Memory B cell (primary cell): ENCODE measurements at places on chromosomes 11 and 22.

DNA sequence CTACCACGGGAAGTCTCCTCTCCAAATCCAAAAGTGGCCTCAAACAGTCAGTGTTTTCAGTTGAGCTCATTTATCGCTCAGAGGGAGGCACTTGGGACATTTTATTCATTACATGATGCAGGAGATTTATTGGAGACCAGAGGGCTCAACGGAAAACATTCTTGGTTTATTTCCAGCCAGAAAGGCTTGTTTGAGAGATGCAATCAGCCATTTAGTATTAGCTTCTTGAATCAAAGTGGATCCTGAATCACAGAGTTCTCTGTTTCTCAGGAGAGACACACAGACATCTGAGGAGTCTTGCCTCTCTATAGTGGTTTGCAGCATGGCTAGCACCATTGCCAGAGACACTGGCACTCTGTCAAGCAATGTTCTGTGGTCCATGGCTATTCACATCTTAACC is 31.5 kb downstream of the CD44 start:
- no peak for DNase-seq

DNA sequence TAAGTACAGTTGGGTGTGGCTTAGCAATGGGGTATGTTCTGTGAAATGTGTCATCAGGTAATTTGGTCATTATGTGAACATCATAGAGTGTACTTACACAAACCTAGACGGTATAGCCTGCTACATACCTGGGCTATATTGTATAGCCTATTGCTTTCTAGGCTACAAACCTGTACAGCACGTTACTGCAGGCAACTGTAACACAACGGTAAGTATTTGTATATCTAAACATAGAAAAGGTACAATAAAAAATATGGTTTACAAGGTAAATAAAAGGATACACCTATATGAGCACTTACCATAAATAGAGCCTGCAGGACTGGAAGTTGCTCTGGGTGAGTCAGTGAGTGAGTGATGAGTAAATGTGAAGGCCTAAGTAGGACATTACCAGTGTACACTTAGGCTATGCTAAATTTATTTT is 73.1 kb upstream of the GDPD4 start:
- DNase-seq = no peak

GRCh38 chr22:26608129-26608528 is 9.7 kb downstream of the CRYBB1 start:
- DNase-seq = no peak

DNA sequence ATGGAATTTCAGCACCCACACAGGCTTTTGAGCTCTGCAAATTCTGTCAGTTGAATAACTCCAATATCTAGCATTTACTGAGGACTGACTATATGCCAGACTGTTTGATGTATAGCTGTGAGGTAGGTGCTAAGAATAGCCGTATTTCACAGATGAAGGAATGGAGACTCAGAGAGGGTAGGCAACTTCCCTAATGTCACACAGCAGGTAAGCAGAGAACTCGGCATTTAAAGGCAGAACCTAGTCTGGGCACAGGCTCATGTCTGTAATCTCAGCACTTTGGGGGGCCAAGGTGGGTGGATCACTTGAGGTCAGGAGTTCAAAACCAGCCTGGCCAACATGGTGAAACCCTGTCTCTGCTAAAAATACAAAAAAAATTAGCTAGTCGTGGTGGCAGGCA is 184.1 kb downstream of the BCR start:
- DNase-seq = no peak

DNA sequence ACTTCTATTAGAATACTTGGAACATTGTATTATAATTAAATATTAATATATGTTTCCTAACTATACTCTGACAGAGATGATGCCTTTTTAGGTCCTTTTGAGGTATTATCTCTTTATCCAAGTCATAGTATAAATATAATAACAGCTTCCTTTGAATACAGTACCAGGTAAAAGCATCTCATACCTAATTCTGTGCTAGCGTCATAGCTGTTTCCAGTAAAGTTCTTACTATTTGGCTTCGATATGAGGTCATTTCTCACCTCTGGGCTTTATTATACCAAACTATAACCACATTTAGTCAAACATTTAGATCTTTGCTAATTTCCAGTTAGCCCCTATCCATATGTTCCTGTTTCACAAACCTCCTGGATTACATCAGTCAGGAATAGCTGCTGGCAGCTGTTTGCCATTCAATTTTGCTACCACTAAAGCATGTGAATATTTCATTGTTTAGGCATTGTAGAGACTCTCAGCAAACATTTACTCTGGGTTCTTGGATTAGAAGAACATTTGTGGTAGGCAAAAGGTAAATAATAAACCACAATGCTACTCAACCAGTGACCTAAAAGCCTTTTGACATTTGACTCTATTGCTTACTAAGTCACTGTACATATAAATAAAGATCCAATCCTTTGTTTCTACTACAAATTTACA is 255.1 kb downstream of the TTC28 start:
- DNase-seq = no peak

DNA sequence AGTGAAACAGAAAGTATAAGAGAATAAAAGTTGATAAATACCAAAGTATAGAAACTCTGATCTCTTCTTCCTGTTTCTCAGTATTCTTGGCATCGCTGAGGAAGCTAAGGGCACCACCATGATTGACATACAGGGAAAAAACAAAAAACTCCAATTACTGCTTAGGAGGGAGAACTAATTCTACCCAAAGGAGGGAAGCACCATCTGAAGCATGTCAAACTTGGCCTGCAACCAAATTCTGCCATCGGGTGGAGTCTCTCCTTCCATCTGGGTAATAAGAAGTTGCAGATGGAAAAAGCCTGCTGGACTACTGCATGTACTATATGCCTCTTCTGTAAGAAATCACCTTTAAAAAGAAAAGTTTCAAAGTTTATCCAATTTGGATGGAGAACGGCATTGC is 30.5 kb upstream of the PPP2R1B start:
- no peak for DNase-seq

DNA sequence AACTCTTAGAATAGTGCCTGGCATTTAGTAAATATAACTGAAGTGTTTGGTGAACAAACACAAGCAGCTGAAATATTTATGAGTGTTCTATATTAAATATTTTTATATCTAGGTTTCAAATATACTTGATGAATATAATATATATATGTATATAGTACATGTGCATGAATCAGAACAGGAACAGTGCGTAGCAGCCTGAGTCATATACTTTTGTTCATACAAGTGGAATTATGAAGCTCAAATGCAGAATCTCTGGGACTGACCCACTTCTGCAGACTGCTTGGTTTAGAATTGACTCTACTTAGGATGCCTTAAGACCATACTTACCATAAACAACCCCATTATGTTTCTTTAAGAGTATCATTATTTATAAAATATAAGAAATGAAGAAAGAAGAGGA is 997.8 kb upstream of the RAG2 start:
- DNase-seq = no peak

DNA sequence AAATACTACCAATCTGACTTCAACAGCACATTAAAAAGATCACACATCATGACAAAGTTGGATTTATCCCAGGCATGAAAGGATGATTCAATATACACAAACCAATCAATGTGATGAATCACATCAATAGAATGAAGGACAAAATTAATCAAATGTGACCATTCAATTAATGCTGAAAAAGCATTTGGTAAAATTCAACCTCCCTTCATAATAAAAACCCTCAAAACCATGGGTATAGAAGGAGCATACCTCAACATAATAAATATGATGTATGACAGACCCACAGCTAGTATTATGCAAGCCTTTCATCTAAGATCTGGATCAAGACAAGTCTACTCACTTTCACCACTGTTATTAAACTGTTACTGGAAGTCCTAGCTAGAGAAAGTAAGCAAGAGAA is 921.7 kb upstream of the RAG2 start:
- no peak for DNase-seq

GRCh38 chr11:75911459-75911858 is 96.4 kb downstream of the UVRAG start:
- DNase-seq = no peak

GRCh38 chr22:50325444-50326224 is 1.2 kb downstream of the DENND6B start:
- no peak for DNase-seq
